Panc1 (cell line): ENCODE measurements at places on chromosomes 7 and 10.

GRCh38 chr7:22200777-22201176, 156.2 kb downstream of the RAPGEF5 start:
- no peak for DNase-seq

- no peak for DNase-seq
Observed at GRCh38 chr7:51158742-51159445, 157.7 kb downstream of the COBL start.

DNA sequence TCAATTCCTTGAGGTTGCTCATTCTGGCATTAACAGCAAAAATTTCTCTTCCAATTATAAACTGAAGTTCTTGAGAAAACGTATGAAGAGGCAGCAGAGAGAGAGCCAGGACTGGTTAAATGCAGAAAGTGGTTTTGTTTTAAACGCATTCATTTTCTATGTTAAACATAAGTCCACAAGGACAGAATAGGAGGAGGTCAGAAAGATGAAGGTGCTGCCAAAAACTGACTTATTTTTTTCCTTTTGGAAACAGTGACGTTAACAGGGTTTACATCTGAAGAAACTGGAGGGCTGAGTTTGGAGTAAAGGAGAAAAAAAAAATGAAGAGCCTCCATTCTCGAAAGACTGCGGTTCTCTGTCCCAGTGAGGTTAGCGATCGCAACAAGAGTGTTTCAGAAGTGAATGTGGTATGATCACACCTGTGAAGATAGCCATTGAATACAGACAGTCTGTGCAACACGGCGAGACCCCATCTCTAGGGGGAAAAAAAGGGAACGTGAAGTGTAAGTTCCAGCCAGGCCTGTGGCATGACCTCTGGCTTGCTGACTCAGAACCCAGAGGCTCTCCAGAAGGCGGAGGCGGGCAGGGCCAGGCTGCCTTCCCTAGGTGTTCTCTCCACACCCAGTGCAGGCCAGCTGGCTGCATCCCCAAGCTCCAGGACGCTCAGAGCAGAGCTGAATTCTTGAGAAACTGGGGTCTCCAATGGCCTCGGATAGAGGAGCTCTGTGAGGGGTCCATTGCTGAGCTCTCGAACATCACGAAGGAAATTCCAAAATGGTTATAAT, 84.0 kb downstream of the CHST15 start:
- DNase-seq: no peak

DNA sequence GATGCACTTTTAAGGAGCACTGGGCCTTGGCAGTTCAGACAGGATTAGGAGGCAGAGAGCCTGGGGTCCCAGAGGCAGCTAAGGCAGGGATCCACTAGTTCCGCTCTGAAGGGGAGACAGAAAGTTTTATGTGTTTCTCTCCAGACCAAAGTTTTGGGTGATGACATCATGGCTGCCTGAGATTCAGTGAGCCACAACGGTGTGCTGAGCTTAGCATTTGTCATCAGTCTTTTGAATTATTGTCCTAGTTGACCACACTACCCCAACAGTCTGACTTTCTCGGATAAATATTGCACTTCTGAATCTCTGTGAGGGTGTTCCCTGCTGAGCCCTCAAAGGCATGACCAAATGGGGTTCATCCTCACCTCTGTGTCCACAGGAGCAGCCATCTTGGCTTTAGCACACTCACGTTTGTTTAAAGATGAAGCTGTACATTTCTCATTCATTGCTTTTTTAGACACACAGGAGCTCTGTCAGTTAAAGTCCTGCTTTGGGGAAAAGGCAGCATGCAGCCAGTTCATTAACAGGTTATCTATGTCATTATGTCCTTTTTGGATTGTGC, 297.7 kb upstream of the LRGUK start:
- DNase-seq: no peak

DNA sequence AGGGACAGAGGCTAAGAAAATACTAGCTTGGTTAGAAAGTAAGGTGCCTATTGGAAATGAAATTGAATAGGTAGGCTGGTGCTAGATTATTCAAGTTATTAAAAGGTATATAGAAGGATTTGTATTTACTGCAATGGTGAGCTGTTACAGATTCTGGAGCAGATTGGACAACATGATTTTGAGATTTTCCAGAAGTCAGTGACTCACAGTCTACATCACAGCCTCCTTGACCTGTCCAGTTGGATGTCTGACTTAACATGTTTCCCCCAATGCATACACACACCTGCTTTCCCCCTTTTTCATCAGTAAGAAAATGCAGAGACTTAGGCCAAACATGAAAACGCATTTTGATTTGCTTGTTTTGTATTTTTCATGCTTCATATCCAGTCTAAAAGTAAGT, 33.4 kb downstream of the STARD3NL start:
- no peak for DNase-seq

DNA sequence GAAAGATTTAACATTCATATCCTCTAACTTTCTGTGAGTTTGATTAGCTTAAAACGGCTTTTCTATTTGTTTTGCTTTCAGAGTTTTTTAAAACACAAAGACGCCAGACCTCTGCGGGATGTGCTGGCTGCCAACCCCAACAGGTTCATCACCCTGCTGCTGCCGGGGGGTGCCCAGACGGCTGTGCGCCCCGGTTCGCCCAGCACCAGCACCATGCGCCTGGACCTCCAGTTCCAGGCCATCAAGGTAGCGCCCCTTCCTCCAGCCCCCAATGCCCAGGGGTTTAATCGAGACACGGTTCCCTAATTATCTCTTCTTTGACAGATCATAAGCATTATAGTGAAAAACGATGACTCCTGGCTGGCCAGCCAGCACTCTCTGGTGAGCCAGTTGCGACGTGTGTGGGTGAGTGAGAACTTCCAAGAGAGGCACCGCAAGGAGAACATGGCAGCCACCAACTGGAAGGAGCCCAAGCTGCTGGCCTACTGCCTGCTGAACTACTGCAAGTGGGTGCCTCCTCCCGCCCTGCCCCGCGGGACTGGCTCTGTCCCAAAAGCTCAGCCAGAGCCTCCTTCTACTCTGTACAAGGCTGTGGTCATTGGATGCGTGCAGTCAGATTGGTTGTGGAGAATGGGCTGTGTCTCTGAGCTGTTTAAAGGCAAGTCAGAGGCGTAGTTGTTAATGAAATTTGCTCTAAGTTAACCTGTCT, 71.2 kb downstream of the TRRAP start:
- no peak for DNase-seq
